ENCODE measurements at places on chromosomes 12 and 14.

GRCh38 chr14:105636935-105637334, 110.6 kb downstream of the TMEM121 start:
- H3K4me1 ChIP-seq: no peaks in the 10 kb centered on the region
- H3K36me3 ChIP-seq: no peaks in the 10 kb centered on the region
- DNase-seq: no peak
- H3K27me3 ChIP-seq: no peaks in the 10 kb centered on the region
- H3K27ac ChIP-seq: no peak overlapping the region

DNA sequence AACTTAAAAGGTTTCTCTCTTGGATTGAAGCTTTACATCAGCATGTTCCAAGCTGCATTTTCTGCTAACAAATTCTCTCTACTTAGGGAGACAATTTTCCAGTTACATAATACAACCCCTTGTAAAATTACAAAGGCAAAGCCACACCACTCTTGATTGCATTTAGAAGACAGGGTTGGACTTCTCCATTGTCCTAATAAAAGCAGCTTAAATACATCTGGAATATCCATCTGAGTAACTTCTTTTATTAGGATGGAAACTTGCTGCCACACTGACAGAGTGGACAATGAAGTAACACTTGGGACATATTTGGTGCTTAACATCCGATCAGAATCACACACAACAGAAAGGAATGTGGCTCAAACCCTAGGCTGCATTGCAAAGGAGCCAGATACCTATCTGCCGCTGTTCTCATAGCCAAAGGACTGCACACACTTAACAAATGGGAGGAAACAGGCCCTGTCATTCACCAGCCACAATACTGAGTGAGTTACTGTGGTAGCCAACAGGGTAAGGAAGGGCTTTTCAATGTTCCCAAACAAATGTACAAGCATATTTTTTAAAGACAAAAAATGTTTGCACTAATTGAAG, 157.2 kb downstream of the PAX9 start:
- no peak overlapping the region for H3K27ac ChIP-seq
- H3K4me1 ChIP-seq: no peaks in the 10 kb centered on the region
- no peak overlapping the region for H3K4me3 ChIP-seq
- peaks cover 1% of the 10 kb centered on the region for H3K36me3 ChIP-seq
- peaks cover 7% of the 10 kb centered on the region for H3K27me3 ChIP-seq
- DNase-seq: no peak

DNA sequence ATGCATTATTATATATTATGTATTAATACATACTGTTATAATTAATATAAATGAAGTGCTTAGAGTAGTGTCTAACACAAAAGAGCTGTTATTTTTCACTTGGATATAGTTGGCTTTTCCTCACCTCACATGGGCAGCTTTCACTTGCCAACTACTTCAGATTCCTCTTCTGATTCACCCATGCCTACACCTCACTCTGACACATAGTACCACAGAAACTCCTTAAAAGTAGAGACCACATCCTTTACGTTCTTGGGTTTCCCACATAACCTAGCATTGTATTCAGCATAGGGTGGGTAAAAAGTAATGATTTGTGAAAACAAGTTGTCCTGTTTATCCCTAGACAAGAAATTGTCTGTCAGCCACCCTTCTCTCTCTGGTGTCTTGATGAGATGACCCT, 61.0 kb downstream of the DIO2 start:
- no peak overlapping the region for H3K4me3 ChIP-seq
- no peaks in the 10 kb centered on the region for H3K27me3 ChIP-seq
- H3K36me3 ChIP-seq: peaks cover 1% of the 10 kb centered on the region
- peaks cover 10% of the 10 kb centered on the region for H3K4me1 ChIP-seq
- no peak overlapping the region for H3K27ac ChIP-seq
- no peak for DNase-seq

DNA sequence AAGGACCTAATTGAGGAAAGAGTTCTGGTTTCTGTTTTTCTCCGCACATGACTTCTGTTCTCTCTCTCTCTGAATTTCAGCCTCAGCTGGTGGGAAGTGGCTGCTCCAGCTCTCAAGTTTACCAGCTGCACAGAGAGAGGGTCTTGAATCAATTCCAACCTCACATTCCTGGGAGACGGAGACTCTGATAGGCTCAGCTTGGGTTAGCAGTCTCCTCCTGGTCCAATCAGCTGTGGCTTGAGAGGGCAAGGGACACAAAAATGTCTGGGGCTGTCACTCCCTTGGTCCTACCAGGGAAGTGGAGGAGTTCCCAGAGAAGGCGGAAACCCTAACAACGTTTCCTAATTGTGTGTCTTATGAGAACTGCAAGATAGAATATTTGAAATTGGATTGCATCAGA, 7.0 kb downstream of the CCDC63 start:
- H3K27me3 ChIP-seq: peaks cover 25% of the 10 kb centered on the region
- no peak overlapping the region for H3K4me3 ChIP-seq
- no peaks in the 10 kb centered on the region for H3K36me3 ChIP-seq
- DNase-seq: no peak
- no peak overlapping the region for H3K27ac ChIP-seq
- no peaks in the 10 kb centered on the region for H3K4me1 ChIP-seq
